ENCODE measurements at places on chromosomes 4 and X. TPM values are rescaled to one million over a fixed set of nuclear protein-coding genes. Genes with fewer than 3 reads are reported as not detected.

DNA sequence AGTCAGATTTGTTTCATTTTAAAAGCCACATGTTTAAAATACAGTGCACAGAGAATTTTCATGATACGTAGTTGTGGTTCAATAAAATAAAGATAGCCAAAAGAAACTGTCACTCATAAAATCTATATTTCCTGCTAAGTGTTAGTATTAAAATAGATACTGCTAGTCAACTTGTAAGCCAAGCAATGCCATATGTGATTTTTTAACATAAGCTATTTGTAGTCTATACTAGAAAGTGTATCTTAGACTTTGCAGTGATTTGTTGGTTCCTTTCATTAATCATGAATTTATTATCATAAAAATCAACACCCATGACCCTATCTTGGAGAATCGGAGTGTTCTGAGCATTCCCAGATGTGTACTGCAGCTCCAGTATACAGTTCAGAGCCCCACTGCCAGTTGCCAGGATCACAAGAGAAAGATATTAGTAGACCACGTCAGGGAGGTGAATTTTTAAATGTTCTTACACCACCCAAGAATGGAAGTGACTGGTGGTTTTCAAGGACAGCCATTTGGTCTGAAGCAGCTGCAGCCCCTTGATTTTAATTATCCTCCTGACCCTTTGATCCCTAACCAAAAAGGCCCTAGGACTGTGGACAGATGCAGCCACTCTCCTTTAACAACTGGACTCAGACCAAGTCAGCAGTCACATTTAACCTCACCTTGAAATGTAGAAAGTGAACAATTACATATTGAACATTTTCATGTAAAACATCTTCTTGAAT is 163.1 kb downstream of the PALLD start:
- DNase-seq: no peak
- no peak overlapping the region for H3K27ac ChIP-seq
- no peak overlapping the region for H3K4me3 ChIP-seq
- no peaks in the 10 kb centered on the region for H3K27me3 ChIP-seq

Gene VBP1
- total RNA-seq: 60.3 TPM

DNA sequence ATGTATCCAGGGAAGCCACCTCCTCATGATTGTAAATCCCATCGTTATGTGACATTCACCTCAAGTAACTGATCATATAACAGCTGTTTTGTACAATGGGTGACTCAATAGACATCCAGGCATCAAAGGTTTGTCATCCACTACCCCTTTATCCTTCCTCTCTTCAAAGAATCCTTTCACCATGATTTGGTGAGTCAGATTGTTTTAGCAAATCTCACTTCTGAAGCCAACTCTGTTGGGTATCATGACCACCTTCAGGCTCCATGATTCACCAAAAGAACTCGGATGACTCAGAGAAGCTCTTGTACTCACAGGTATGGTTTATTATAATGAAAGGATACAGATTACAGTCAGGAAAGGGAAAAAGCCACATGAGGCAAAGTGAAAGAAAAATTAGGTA is 132.1 kb downstream of the PWWP3B start:
- no peak overlapping the region for H3K4me3 ChIP-seq
- no peaks in the 10 kb centered on the region for H3K36me3 ChIP-seq
- DNase-seq: no peak
- H3K27me3 ChIP-seq: no peaks in the 10 kb centered on the region
- H3K4me1 ChIP-seq: no peaks in the 10 kb centered on the region

DNA sequence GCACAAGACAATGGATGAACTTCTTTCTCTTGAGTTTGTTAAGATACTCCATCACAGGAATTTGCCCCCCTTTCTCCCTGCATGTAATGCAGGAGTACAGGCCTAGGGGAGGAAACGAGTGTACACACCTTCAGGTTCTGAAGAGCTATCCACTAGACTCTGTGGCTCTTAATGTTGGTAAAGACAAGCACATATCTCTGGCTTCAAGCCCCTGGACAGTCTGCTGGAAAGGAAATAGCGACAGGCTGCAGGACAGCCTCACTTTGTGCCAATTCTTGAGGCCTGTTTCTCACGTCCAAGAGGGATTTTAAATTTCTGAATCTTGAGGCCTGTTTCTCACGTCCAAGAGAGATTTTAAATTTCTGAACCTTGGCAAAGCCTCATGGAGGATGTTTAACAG is 87.1 kb downstream of the RLIM start:
- peak; percentile 60 for DNase-seq
- no peaks in the 10 kb centered on the region for H3K27me3 ChIP-seq
- H3K36me3 ChIP-seq: no peaks in the 10 kb centered on the region
- no peak overlapping the region for H3K27ac ChIP-seq
- H3K4me3 ChIP-seq: no peak overlapping the region
- no peaks in the 10 kb centered on the region for H3K4me1 ChIP-seq

Gene BBS7
- total RNA-seq: 4.9 TPM

Gene CXorf58
- total RNA-seq: not detected

DNA sequence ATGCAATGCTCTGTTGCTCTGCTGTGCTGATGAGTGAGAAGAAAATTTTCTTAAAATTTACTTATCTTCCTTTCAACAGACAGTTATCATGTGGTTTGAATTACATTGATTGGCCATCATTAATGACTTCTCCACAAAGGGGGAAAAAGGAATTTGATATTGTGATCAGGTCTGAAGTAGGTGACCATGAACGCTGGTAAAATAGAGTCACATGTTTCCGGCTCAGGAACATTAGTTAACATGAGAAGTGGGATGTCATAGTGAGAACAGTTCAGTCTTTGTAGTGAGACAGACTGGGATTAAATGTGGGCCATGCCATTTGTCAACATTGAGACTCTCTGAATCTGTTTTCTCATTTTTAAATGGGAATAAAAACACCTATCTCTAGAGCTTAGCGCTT is 50.6 kb downstream of the GBA3 start:
- no peaks in the 10 kb centered on the region for H3K27me3 ChIP-seq
- no peak overlapping the region for H3K27ac ChIP-seq
- H3K4me3 ChIP-seq: no peak overlapping the region

All from right atrium auricular region (tissue), 2 donors.